Mesothelial cell of epicardium (in vitro differentiated cells): ENCODE measurements at places on chromosomes 4 and X.

GRCh38 chr4:73520821-73521220, 39.3 kb downstream of the AFM start:
- H3K4me3 ChIP-seq: no peak overlapping the region
- H3K27ac ChIP-seq: no peak overlapping the region
- DNase-seq: no peak
- no peaks in the 10 kb centered on the region for H3K36me3 ChIP-seq
- H3K4me1 ChIP-seq: peaks cover 8% of the 10 kb centered on the region
- peaks cover 10% of the 10 kb centered on the region for H3K27me3 ChIP-seq

- no peak overlapping the region for H3K27ac ChIP-seq
- H3K36me3 ChIP-seq: peaks cover 4% of the 10 kb centered on the region
- H3K4me3 ChIP-seq: no peak overlapping the region
- no peaks in the 10 kb centered on the region for H3K4me1 ChIP-seq
Observed at GRCh38 chr4:29861307-29861706, 858.9 kb upstream of the PCDH7 start.

GRCh38 chr4:137129441-137129840, 402.9 kb downstream of the PCDH18 start:
- H3K4me1 ChIP-seq: peaks cover 12% of the 10 kb centered on the region
- no peak overlapping the region for H3K27ac ChIP-seq
- no peaks in the 10 kb centered on the region for H3K27me3 ChIP-seq

DNA sequence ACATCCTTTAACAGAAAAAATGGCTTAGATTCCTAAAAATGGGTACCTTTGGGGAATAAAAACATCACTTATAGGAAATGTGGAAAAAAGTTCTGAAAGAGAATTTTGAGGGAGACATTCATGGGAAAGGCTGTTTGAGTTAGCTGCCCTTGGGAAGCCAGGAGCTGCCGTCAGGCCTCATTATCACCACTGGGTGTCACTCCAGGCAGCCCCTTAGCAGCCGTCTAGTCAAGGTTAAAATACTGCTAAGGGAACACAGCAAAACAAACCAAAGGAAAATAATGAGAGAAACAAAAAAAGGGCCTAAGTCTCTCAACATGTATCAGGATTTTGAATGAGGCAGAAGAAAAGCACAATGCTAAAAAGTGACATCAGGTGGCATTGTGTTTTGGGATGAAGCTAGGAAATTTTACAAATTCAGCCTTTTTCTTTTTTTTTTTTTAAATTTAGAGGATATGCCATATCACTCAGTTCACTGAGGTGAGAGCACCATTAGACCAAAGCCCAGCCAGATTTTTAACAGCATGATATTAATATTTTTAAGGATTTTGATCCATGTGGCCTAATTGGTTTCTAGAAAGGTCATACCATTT, 235.3 kb downstream of the GPAT3 start:
- H3K27ac ChIP-seq: no peak overlapping the region
- no peak overlapping the region for H3K4me3 ChIP-seq
- H3K27me3 ChIP-seq: peaks cover 14% of the 10 kb centered on the region
- peak; percentile 54 for DNase-seq
- H3K4me1 ChIP-seq: no peaks in the 10 kb centered on the region

DNA sequence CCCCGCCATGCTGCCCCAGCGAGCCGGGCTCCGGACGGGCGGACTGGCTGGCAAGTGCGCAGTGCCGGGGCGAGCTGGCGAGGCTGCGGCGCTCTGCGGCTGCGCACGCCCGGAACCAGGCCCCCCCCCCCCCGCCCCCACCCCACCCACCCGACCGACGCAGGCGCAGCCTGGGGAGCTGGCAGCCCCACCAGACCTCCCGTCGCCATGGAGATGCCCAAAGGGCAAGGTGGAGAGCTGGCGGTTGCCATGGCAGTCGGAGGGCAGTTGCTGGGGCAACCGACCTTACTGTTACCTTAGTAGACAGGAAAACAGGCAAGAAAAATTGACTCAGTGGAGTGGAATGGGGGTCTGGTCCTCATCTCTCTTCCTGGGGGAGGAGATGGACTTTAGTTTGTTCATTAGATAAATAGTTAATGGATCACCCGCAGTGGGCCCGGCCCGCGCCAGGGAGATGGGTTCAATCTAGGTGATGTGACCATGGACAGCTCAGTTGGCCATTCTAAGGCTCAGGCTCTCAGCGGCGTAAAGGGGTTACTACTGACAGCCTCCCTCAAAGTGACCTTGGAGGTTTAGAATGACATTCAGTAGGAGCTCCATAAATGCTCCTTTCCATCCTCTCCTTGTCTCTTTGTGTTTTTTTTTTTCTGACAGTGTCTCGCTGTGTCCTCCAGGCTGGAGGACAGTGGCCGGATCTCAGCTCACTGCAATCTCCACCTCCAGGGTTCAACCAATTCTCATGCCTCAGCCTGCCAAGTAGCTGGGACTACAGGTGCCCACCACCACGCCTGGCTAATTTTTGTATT, at the start of gene PCSK1N:
Gene PCSK1N, minus strand, starts transcription at position 87 of the 806 bp plus-strand sequence. Its CDS starts 78 bp downstream, at position 9.
- DNase-seq: no peak
- H3K36me3 ChIP-seq: peaks cover 2% of the 10 kb centered on the region
- H3K4me1 ChIP-seq: peaks cover 20% of the 10 kb centered on the region
- no peak within 1 kb of the TSS for H3K27ac ChIP-seq
- H3K27me3 ChIP-seq: peaks cover 46% of the 10 kb centered on the region

GRCh38 chr4:22348410-22348809, 167.5 kb downstream of the ADGRA3 start:
- no peak overlapping the region for H3K4me3 ChIP-seq
- H3K27me3 ChIP-seq: no peaks in the 10 kb centered on the region
- no peaks in the 10 kb centered on the region for H3K4me1 ChIP-seq
- peaks cover 7% of the 10 kb centered on the region for H3K36me3 ChIP-seq
- DNase-seq: no peak
- H3K27ac ChIP-seq: no peak overlapping the region

DNA sequence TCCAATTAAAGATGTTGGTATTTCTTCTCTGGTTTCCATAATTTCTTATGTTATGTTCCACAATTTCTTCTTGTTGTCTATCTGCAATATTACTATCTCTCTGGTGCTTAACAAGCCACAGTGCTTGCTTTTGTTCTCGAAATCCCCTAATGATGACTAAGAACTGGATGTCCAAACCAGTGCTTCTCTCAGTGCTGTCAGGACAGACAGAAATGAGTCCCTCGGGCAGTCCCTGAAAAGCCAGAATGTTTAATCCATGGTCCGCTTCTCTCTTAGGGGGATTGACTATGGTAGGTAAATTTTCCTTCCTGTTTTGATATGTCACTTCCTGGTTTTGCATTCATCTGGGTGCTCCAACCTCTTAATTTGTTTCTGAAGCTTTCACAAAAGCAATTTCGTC, 321.6 kb upstream of the PCDH10 start:
- H3K4me1 ChIP-seq: no peaks in the 10 kb centered on the region
- H3K27me3 ChIP-seq: no peaks in the 10 kb centered on the region
- DNase-seq: no peak
- no peak overlapping the region for H3K4me3 ChIP-seq
- H3K36me3 ChIP-seq: no peaks in the 10 kb centered on the region

GRCh38 chr4:36004204-36004851, 240.0 kb downstream of the ARAP2 start:
- H3K4me3 ChIP-seq: no peak overlapping the region
- no peak overlapping the region for H3K27ac ChIP-seq
- no peak for DNase-seq
- H3K36me3 ChIP-seq: no peaks in the 10 kb centered on the region
- peaks cover 9% of the 10 kb centered on the region for H3K4me1 ChIP-seq

DNA sequence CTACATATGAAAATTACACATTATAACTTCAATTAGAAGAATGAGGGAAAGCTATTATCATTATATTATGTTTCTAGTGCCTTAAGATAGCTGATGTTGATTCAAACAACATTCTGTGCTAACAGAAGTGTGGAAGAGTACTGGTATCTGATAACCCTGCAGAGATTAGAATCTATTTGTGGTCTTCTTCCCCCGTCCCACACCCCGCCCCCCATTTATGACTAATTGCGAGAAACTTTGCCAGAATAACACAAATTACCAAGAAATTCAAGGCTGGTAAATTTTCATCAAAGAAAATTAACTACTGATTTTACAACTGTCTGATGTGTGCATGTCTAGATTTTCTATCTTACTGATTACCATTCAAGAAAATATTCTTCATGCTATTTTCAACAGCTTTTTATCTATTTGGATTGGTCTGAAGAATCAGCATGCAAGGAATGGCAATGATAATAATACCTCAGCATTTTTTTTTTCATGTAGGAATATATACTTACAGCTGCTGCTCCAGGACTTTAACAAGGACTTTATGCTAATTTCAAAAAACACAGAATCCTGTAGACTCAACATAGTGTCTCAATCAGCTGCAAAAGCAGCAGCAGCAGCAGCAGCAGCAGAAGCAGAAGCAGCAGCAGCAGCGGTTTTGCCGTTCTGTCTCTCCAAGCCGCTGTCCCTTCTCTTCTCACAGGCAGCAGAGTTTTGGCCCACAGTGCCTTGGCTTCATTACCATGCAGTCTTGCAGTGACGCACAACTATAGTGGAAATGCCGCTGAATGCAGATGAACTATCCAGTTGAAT, 126.7 kb downstream of the FRYL start:
- DNase-seq: no peak
- H3K27ac ChIP-seq: no peak overlapping the region
- no peaks in the 10 kb centered on the region for H3K27me3 ChIP-seq
- H3K36me3 ChIP-seq: peaks cover 2% of the 10 kb centered on the region
